Activated naive CD4-positive, alpha-beta T cell treated with anti-CD3 and anti-CD28 coated beads for 36 hours (primary cell): ENCODE measurements at places on chromosomes 1 and 21. TPM values are rescaled to one million over a fixed set of nuclear protein-coding genes. Genes with fewer than 3 reads are reported as not detected.

OR2T8 gene
- not detected for total RNA-seq

CELA3B gene
- total RNA-seq = not detected

HSPB7 gene
- not detected for total RNA-seq

EDN2 gene
- not detected for total RNA-seq

ADSS2 gene
- 47.3 TPM for total RNA-seq

COL8A2 gene
- total RNA-seq = not detected

AMPD1 gene
- not detected for total RNA-seq

JAM2 gene
- 0.07 TPM for total RNA-seq

ZYG11A gene
- total RNA-seq = 0.05 TPM

- H3K27ac ChIP-seq = no peak overlapping the region
- peaks cover 2% of the 10 kb centered on the region for H3K27me3 ChIP-seq
- no peaks in the 10 kb centered on the region for H3K36me3 ChIP-seq
- H3K4me3 ChIP-seq = no peak overlapping the region
Observed at GRCh38 chr1:22805672-22806038, 95.0 kb downstream of the EPHB2 start.

DNA sequence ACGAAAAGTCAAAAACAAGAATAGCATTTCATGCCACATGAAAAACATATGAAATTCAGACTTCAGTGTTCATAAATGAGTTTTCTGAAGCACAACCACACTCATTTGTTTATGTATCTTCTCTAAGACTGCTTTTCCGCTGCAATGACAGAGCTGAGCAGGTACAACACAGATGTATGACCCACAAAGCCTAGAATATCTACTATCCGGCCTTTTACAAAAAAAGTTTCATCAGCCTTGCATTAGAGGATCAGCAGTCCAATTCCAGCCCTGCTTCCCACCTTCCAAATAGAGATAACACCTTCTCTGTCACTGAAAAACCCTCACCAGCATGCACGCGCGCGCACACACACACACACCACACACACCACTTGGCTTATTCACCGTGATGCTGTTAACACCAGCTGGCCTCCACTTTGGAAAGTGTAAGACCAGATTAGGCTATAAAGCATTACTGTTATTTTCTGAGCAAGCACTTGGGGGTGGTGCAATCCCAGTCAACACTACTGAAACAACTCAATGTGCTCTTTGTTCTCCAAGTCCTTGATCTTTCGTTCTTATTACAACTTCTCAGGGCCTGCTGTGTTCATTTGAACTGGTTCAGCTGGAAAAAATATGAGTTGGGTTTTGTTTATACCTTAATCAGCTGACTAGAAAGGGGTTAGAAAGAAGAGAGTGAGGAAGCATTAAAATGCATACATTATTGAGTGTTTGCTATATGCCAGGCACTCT lies 90.0 kb downstream of the GLUL start:
- peak overlapping the region; percentile 73 for H3K27ac ChIP-seq
- no peaks in the 10 kb centered on the region for H3K36me3 ChIP-seq
- no peaks in the 10 kb centered on the region for H3K27me3 ChIP-seq
- peak; percentile 74 for DNase-seq
- H3K4me3 ChIP-seq = no peak overlapping the region
- H3K4me1 ChIP-seq = peaks cover 29% of the 10 kb centered on the region

- no peaks in the 10 kb centered on the region for H3K4me1 ChIP-seq
- H3K27ac ChIP-seq = no peak overlapping the region
- DNase-seq = no peak
- no peak overlapping the region for H3K4me3 ChIP-seq
- H3K27me3 ChIP-seq = peaks cover 17% of the 10 kb centered on the region
Observed at GRCh38 chr1:50289495-50289894, 133.7 kb downstream of the DMRTA2 start.

- no peak for DNase-seq
- H3K27me3 ChIP-seq = peaks cover 42% of the 10 kb centered on the region
- no peaks in the 10 kb centered on the region for H3K4me1 ChIP-seq
- no peak overlapping the region for H3K27ac ChIP-seq
- no peak overlapping the region for H3K4me3 ChIP-seq
- no peaks in the 10 kb centered on the region for H3K36me3 ChIP-seq
Observed at GRCh38 chr1:4564051-4564450, 90.4 kb upstream of the AJAP1 start.

DNA sequence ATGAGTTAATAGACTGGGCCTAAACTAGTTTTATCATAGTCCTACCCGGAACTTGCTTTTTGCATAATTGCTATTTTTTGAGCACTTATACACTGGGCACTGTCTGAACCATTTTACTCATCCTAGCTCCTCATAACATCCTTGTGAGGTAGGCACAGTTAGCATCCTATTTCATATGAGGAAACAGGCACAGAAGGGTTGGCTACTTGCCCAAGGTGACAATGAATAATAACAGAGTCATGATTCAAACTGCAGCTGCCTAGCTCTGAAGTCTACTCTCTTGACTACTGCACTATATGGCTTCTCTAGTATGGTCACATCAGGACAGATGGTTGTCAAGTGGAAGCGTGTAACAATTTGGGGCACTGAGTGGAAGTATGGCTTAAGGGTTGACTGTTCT lies 18.2 kb upstream of the RC3H1 start:
- no peak overlapping the region for H3K4me3 ChIP-seq
- H3K27ac ChIP-seq = no peak overlapping the region
- H3K27me3 ChIP-seq = peaks cover 2% of the 10 kb centered on the region
- peaks cover 4% of the 10 kb centered on the region for H3K4me1 ChIP-seq

GRCh38 chr1:212692774-212693644 lies 6.6 kb downstream of the BATF3 start:
- H3K4me1 ChIP-seq = peaks cover 12% of the 10 kb centered on the region
- no peak overlapping the region for H3K4me3 ChIP-seq
- DNase-seq = no peak
- H3K36me3 ChIP-seq = peaks cover 10% of the 10 kb centered on the region
- no peak overlapping the region for H3K27ac ChIP-seq
- peaks cover 2% of the 10 kb centered on the region for H3K27me3 ChIP-seq

GRCh38 chr1:232675260-232675659 lies 45.3 kb upstream of the SIPA1L2 start:
- peaks cover 5% of the 10 kb centered on the region for H3K27me3 ChIP-seq

GRCh38 chr1:54549181-54549924 lies 1.3 kb downstream of the ACOT11 start:
- H3K27ac ChIP-seq = no peak overlapping the region
- no peaks in the 10 kb centered on the region for H3K36me3 ChIP-seq
- H3K27me3 ChIP-seq = no peaks in the 10 kb centered on the region
- no peak overlapping the region for H3K4me3 ChIP-seq
- DNase-seq = no peak

DNA sequence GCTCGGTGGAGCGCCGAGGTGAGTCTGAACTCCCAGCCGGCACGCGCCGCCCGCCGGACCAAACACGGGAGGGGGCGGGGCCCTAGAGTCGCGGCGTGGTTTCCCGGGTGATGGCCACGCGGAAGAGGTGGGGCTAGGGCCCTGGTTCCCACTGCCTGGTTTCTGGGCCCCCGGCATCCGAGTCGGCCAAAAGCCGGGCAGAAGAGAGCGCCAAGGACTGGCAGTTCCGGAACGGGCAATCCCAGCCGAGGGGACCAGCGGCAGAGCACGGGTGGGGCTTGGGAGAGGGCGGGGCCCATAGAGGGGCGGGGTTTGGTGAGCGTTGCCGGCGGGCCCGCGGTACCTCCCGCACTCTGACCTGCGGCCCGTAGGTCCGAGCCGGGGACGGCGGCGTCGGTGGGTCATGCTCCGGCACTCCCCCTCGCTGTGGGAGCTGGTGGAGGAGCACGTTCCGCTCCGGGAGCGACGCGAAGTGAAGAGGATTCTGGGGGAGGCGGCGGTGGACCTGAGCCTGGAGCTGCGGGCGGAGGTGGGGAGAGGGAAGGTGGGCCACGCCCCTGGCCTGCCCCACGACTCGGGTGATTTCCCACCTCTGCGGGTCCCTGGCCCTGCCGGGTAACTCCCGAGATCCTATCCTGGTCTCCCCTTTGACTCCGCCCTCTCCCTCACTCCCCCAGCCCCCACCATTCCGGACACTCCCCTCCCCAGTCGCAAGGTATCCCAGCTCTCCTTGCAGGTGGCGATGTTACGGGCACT lies at the start of gene CCDC24:
TSS of gene CCDC24 (plus strand) at position 124 of the 756 bp plus-strand sequence. CDS start at position 404, 280 bp downstream.
- peak; percentile 74 for DNase-seq
- no peaks in the 10 kb centered on the region for H3K27me3 ChIP-seq
- no peaks in the 10 kb centered on the region for H3K36me3 ChIP-seq
- H3K4me3 ChIP-seq = peak within 1 kb of the TSS; percentile 89
- H3K4me1 ChIP-seq = peaks cover 5% of the 10 kb centered on the region
